ENCODE measurements at places on chromosomes 2 and 18.

GRCh38 chr2:11456251-11456650, 9.7 kb downstream of the E2F6 start:
- peaks cover 43% of the 10 kb centered on the region for H3K36me3 ChIP-seq
- H3K4me3 ChIP-seq = peak overlapping the region; percentile 72
- H3K27me3 ChIP-seq = no peaks in the 10 kb centered on the region

DNA sequence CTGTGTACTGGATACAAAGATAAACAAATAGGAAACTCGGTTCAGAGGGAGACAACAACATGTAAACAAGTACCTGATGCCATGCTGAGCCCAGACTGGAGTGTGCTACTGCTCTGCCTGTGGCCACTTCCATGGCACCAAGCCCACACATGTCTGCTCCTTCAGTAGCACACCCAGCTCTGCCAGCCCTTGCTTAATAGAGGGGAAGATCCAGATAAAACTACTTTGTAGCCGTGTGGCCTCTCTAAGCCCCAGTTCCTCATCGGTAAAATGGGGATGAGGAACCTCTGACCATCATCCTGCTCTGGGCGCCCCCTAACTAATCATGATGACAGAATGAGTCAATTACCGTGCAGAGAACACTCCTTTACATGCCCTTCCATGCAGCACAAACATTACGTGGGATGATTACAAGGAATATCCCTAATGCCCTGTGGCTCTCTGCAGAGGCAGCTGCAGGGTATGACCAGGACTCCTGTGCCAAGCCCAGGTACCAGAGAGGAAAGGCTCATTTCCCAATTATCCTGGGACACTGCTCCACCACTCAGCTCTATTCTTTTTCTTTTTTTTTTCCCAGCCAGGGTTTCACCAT, 34.9 kb downstream of the DNMT3A start:
- peak overlapping the region; percentile 91 for H3K27ac ChIP-seq
- no peak for DNase-seq
- no peaks in the 10 kb centered on the region for H3K27me3 ChIP-seq
- peaks cover 52% of the 10 kb centered on the region for H3K4me1 ChIP-seq

DNA sequence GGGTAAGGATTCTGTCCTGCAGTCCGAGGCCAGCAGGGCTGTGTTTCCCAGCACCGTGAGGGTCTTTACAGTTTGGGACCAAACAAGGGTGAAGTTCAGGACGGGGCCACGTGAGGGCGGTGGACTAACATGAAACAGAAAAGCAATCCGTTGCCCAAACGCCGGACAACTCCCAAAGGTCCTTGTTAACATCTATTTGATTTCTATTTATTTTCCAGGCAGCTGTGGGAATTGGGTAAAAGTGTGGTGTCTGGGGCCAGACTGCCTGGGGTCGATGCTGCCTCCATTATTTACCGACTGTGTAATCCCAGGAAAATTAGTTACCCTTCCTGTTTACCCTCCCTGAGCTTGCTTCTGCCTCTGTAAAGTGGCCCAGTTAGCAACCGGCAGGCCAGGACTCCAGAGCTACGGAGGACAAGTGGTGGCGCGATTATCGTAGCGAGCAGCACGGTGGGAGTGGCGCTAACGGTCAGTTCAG, 66.3 kb upstream of the TCF7L1 start:
- H3K27me3 ChIP-seq = peaks cover 11% of the 10 kb centered on the region
- H3K36me3 ChIP-seq = no peaks in the 10 kb centered on the region
- H3K27ac ChIP-seq = no peak overlapping the region
- H3K4me1 ChIP-seq = peaks cover 7% of the 10 kb centered on the region
- DNase-seq = peak; percentile 12

DNA sequence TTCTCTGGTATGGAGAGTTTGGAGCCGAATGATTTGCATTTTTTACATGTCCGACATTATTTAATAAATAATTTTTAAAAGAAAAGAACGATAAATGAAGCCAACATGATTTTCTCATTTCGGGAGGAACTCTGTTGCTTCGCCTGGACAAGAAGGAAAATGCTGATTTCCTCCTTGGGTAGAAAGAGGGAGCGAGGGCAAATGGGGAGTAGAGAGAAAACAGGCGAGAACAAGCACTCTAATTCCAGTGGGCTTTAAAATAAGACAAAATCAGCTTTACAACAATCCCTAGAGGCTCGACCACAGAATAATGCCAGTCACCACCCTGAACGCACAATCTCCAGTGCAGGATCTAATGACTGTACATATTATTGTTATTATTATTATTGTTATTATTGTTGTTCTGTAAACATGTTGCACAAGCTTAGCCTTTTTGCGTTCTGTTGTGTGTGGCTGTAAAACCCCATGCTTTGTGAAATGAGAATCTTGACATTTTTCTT, 3.7 kb downstream of the DLX1 start:
- H3K27ac ChIP-seq = no peak overlapping the region
- H3K4me1 ChIP-seq = peaks cover 49% of the 10 kb centered on the region
- peaks cover 57% of the 10 kb centered on the region for H3K27me3 ChIP-seq
- no peak overlapping the region for H3K4me3 ChIP-seq

DNA sequence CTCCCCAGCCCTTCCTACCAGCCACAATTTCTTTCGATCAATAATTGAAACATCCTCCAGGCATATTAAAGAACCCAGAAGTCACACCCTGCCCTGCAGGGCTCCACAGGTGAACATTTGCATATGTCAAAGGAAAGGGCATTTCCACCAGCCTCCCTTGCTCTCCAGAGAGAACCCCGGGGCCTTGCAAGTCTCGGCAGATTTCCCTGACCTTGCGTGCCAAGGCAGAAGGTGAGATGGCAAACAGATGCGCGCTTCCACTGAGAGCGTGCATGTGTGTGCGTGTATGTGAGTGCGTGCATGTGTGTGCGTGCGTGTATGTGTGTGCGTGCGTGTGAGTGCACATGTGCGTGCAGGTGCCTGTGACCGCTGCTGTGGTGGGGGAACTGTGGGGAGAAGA, 120.3 kb downstream of the INO80D start:
- H3K36me3 ChIP-seq = no peaks in the 10 kb centered on the region
- H3K27ac ChIP-seq = no peak overlapping the region
- DNase-seq = no peak
- no peak overlapping the region for H3K4me3 ChIP-seq
- no peaks in the 10 kb centered on the region for H3K27me3 ChIP-seq
